Midbrain (tissue), 1 donor: ENCODE measurements at places on chromosomes 11 and 22.

DNA sequence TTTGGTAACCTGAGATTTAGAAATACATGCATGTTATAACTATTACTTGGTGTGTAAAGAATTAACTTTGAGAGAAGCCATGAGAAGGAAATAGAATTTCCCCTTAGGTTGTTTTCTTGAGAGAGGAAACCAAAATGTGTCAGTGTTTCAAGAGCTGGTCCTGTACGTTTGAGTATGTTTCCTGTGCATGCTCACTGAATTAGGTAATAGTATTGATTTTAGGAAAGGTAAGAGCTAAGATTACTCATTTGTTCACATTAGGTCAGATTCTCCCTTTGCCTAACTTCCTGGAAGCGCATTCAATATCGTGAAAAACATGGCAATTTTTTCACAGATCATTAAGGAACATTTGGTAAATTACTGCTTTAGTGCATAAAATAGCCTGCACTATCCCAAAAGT, 49.3 kb upstream of the RDX start:
- DNase-seq, result no peak

DNA sequence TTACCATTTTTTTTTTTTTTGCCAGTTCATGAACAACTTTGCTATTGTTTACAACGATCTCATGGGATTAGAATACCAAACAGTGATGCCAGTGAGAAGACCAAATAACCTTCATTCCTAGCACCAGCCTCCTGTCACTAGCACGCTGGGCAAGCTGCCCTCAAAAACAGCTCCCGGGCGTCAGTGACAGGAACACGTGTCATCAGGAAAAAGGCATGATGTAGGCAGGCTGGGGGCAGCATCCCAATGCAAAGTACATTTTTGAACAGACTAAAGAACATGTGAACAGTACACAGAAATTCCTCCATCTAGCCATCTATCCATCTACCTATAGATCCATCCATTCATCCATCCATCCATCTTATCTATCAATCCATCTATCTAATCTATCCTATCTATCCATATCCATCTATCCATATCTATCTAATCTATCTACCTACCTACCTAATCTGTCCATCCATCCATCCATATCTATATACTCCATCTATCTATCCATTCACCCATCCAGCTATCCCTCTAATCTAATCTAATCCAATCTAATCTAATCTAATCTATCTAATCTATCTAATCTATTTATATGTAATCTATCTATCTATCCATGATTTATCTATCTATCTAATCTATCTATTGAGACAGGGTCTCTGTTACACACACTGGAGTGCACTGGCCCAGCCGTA, 378.5 kb downstream of the SHANK2 start:
- no peak for DNase-seq

DNA sequence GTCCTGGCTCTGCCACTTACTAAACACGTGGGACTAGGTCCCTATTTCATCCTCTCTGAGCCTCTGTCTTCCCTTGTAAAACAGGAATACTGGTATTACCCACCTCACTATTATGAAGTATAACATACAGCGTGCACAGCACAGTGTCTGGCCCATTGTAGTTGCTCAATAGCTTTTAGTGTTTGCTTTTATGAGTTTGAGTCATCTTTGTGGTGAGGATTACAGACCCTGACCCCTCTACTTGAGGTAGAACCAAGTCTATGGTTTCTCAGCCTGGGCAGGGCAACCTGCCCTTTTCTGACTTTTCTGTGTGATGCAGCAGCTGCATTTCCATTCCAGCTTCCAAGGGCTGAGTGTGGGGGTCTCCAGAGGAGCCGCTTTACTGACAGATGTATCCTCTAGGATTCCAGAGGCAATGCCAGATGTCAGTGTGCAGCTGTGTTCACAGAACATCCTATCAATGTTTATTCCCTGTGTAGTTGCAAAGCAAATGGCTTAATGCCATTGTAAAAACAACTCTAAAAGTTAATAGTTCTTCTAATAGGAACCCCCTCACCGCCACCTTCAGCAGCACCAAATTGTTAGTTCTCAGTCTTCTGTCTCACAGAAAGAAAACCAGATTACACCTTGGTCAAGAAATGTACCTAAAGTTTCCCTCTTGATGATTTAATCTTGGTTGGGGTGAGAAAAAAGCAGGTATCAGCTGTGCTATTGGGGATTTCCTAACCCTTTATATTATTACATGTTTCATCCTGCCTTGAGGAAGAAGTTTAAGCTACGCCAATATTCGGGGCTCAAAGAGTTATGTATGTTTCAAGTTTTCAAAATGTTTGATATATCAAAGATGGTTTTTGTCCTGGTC, 16.8 kb downstream of the PRR5L start:
- no peak for DNase-seq

DNA sequence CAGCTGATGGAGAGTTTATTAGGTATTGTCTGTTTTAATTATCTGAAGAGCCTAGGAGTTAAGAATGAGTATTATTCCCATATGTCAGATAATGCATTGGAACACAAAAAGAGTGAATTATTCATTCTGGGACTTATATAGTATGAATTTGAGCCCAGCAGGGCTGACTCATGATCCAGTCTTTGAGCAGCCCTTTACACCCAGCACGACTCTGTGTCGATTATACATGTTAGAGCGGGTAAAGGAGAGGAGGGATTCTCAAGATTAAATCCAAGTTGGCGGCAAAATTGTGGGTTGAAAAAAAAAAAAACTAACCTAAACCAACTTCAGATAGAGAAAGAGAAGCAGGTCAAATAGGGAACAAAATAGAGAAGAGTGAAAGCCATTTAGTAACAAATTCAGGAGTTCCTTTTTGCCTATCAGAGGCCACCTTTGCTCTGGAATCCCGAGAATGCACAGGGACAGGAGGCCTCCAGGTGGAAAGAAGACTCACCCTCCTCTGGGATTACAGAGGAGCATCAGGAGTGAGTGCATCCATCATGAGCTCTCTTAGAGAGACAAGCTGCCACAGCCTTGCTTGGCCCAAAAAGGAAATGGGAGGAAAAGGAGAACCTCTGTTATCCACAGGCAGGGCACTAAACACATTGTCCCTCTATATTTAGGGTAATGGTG, 3.1 kb downstream of the MRGPRX1 start:
- DNase-seq, result no peak

GRCh38 chr22:19289475-19290161, 1.9 kb downstream of the CLTCL1 start:
- no peak for DNase-seq

GRCh38 chr11:66220566-66220935, 47.9 kb upstream of the RAB1B start:
- no peak for DNase-seq

DNA sequence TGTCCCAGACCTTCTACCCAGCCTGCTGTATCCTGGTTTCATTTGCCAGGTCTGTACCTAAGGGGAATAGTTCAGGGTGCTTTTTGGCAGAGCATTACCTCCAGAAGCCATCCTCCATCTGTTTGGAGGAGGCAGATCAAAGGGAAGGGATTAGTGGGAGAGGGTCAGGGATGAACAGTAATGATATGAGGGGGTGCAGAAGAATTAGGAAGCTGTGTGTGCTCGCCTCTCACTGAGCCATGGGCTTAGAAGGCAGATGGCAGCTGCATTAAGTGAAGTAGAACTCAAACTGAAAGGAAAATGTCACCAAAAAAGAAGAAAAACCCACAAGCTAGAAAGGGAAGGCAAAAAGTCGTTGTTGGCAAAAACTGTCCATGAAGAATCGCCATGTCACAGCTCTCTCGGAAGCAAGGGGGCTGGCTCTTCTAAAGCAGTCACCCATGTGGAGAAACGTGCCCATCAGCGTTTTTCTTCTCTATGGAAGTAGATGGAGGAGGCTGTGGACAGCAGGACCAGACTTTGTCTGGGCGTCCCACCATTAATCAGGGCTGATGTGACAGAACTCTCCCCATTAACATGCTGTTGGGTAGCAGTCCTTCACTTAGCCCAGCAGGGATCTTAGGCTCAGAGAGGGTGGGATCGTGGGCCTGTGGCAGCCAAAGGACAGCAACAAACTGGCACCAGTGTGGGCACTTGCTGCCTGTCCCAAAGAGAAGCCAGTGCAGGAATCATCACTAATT, 46.8 kb downstream of the CEP164 start:
- no peak for DNase-seq

- DNase-seq, result no peak
These were observed 19.4 kb upstream of the APLP2 start for GRCh38 chr11:130050257-130050656.

DNA sequence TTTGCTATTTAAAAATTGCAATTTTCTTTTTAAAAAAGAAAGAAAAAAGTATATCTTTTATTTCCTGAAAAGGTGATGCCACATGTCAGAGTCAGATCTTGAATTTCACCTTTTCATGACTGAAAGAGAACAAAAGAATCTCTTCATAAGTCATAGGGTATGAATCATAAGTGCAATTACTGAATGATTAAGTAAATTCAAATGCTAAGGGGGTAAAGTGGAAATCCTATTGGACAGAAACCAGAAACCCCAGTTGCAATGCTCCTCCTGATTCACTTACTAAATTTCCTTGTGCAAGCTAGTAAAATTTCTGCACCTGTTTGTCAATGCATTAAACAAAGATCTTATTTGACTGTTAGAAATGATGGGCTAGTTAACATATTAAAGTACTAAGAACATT, 8.2 kb upstream of the PRRG4 start:
- DNase-seq, result no peak

- DNase-seq, result no peak
These were observed 239.2 kb downstream of the METTL15 start for GRCh38 chr11:28347371-28347770.

DNA sequence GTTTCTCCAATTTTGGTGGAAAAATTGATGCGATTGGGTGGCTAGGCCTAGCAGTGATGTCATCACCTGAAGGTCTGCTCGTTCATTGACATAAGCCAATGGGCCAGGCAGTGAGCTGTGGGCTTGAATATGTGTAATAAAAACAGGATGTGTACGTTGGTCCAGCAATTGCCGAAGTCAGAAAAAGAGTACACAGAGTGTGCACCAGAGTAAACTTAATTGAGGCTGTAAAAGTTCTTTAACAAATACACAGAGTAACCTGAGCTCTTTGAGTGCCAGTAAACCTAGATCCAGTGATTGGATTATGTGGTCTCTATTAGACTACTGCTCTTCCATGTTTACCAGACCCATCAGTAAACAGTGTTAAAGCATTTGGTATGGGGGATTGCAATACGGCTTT, 13.0 kb upstream of the GLYATL1 start:
- no peak for DNase-seq

DNA sequence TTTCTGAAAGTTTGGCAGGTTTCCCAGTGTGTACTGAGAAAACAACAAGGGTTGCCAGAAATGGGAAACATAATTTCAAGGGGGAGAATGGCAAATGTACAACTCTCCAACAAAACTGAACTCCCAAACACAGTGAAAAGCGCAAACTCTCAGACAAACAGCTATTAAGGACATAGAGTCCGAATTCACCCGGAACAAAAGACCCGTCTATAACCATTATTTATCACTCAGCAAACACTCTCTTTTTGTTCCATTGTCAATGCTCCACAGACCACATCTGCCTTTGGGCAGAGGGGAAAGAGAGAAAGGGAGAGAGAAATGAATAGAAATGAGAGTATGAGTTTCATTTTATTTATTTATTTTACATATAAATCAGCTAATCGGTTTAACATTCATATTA, 21.7 kb downstream of the KIRREL3 start:
- DNase-seq, result peak; percentile 82

DNA sequence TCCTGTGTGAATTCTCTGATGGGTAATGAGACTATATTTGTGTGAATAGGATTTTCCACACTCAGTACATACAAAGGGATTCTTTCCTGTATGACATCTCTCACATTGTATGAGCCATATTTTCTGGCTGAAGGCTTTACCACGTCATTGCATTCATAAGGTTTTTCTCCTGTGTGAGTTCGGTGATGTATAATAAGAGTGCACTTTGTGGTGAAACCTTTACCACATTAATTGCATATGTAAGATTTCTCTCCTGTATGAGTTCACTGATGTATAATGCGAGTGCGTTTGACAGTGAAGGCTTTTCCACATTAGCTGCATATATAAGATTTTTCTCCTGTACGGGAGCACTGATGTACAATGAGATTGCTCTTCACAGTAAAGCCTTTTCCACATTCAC, 455.4 kb upstream of the CNTN5 start:
- no peak for DNase-seq

DNA sequence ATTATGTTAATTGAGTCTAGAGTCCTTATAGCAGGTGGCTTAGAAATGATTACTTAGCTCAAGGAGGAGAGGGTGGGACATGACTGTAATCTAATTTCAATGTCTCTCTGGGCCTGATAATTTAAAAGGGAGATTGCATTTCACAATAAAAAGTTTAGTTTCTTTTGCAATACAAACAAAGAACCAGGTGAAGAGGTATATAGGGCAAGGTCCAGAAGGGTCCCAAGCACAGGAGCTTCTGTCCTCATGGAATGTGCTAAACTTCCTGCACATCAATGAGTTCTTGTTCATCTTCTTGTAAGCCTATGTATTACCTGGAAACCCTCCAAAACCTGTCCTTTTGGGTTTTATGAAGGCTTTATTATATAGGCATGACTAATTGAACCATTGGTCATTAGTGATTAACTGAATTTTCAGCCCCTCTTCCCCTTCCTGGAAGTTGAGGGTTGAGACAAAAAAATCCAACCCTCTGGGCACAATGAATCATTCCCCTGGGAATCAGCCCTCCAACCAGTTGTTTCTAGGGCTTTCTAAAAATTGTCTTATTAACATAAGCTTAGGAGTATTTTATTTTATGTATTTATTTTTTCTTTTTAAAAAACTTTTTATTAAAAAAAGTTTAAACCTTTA, 37.6 kb downstream of the MS4A2 start:
- no peak for DNase-seq

GRCh38 chr11:112178936-112179335, 3.6 kb downstream of the BCO2 start:
- no peak for DNase-seq

DNA sequence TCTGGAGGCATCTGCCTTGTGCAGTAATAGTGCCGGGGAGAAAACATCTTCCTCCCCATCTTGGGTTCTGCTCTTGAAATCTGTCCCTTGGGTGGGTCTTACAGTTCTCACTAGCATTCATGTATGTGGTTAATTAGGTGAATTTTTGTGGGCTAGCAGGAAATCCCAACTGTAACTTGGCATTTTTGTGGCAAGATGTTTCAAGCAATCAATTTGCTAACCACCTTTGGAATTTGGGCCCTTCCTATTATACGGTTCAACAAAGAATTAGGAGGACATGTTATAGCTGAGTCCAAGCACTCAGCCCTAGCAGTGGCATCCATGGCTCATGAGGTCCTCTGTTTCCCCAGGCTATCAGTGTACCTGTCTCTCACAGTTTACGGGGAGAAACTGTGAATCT, 89.1 kb upstream of the MTNR1B start:
- DNase-seq, result no peak
